ENCODE measurements at places on chromosomes 7 and 10.

GRCh38 chr10:70007116-70007820, 45.4 kb upstream of the MACROH2A2 start:
- ATAC-seq: no peak

GRCh38 chr7:74202841-74203556, 6.8 kb upstream of the LAT2 start:
- no peak for ATAC-seq

DNA sequence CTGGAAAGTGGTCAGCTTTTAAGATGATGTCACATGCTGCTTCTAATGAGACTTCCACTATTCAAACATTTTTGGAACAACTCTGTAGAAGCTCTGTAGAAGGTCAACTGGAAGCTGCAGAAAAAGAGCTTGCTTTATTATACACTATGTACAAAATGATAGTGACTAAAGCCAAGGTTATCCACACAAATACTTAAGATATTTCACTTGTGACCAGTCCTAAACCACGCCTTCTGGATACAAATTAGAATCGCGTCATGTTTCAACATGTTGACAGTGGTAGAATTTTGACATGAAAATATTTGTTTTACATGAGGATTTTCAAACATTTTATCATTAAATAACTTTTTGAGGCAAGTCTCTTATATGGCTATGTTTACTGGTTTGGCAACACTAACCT, 499.6 kb upstream of the PHF14 start:
- ATAC-seq: no peak

DNA sequence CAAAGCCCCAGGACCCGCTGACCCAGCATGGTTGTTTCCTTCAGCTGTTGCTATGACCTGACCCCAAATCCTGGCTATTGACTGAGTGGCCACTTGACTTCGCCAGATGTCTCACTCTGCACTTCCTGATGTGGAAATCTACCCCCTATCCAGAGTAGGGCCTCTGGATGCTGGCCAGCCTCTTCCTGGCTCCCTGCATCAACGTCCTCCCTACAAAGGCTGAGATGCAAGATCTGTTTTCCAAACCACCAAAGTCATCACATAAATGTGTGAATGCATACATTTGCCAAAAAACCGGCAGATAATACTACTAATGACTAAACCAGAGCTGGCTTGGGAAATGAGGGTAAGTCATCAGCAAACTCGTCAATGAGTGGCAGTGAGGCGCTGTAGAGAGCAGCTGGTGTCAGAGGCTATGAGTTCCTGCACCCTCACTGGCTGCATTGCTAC, 70.4 kb downstream of the PYROXD2 start:
- no peak for ATAC-seq

DNA sequence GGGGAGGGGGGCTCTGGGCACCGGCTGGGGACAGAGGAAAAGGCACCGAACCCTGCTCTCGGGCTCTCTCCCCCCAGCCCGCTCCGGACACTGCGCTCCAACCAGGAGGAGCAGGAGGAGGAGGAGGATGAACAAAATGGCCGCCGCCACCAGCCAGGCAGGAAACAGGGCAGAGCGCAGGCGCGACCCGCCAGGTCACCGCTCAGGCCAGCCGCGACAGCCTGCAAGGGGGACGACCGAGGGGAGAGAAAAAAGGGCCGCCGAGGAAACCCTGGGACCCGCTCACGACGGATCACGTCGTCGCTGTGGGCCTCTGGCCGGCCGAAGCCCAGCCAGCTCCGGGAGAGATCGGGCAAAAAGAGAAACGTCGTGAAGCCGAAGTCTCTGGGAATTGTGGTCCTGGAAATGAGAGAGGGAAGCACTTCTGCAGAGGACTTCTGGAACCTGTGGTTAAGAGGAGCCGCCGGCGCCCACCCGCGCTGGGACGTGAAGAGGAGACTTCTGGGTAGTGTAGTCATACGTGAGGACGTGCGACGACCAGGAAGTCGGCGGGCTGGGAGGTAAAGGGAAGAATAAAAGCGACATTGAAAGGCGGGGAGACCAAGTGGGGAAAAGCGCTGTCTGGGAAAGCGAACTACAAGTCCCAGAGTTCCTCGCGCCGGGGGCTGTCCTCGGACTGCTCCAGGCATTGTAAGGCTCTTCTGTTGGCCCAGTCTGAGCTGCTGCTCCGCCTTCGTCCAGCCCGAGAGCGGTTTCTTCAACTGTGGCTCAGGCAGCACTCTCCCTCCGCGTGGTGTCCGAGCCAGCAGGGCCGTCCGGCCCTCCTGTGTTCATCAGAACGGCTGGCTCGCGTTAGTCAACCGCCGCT, at the start of gene TIAL1:
TIAL1 (minus strand) TSS at position 428 of the 868 bp plus-strand sequence. CDS start 499 bp downstream, outside the sequence.
- ATAC-seq: peak; percentile 92

GRCh38 chr7:55350281-55350680, 14.9 kb upstream of the LANCL2 start:
- ATAC-seq: no peak

- no peak for ATAC-seq
Observed at GRCh38 chr7:96028729-96029128, 256.4 kb downstream of the DYNC1I1 start.

- ATAC-seq: peak; percentile 38
Observed at GRCh38 chr10:44913350-44914081, 2.4 kb downstream of the TMEM72 start.

GRCh38 chr10:132486539-132487121, 51.0 kb upstream of the INPP5A start:
- no peak for ATAC-seq

DNA sequence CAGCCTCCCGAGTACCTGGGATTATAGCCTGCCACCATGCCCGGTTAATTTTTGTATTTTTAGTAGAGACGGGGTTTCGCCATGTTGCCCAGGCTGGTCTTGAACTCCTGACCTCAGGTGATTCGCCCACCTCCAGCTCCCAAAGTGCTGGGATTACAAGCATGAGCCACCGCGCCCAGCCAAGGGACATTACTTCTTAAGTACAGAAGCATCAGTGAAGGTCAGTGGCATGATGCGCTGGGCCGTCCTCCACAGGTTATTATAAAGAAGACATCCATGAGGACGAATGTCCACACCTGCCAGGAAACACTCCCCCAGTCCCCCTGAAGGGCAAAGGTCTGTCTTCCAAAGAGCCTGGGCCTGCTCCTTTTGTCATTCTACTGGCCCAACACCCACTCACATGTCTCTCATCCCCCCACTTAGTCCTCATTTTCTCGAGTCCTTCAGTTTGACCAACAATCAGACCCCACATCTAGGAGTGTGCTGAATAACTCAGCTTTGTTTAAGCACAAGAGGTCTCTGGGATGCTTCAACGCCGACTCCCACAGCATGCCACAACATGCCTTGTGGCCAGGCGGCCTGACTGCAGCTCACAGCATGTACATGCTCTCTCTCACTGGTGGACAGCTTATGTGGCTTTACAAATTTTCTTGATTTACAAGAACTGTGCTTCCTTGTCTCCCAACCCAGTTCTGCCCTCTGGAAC, 73.0 kb downstream of the CTBP2 start:
- no peak for ATAC-seq

DNA sequence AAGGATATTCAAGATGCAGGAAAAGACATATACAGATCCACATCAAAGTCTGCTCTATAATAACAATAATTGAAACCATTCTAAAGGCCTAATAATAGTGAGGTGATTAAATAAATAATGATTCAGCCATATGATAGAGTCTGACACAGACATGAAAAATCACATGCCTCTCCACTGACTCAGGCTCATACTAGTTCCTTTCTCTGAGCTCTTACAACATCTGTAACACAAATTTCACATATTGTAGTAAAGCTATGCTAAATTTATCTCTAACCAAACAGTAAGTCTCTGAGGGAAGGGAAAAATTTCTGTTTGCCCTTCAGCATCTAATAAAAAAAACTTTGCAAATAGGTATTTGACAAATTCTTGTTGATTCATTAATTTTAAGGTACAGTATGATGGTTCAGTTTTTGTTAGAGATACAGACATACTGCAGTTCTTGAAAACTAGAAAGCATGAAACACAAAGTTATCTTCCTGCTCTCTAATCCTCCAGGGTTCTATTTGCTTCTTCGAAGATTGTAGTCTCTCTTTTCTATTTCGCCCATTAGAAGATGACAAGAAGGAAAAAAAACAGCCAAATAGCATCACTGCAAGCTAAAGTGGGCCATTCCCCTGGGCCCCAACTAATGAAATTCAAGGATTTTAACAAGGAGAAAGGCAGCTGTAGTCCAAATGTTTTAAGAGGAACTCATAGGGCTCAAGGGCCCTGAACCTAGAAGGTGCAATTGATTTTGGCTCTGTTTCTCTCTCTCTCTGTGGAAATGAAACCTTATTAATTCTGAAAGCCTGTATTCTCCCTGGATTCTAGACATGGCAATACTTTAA, 53.9 kb downstream of the CUBN start:
- ATAC-seq: peak; percentile 85

- ATAC-seq: no peak
Observed at GRCh38 chr10:44105696-44106095, 279.2 kb downstream of the CXCL12 start.

- peak; percentile 68 for ATAC-seq
Observed at GRCh38 chr10:75294518-75294865, 58.7 kb upstream of the COMTD1 start.

DNA sequence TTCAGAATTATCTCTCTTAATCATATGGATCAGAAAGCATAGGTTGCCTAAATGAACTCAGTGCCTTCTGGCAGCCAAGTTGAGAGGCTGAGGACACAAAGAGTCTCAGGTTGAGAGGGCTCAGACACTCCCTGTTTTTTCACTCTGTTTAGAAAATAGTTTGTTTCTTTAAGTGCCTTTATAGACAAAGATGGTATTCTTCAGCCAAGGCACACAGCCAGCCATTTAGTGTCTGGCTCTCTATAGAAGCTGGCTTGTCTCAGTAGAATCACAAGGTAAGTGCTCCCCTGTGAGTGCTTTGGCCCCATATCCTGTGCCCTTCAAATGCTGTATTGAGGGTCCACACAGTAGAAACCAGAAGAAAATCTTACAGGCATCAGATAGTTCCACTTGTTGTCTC, 3.6 kb downstream of the GPR158 start:
- no peak for ATAC-seq

DNA sequence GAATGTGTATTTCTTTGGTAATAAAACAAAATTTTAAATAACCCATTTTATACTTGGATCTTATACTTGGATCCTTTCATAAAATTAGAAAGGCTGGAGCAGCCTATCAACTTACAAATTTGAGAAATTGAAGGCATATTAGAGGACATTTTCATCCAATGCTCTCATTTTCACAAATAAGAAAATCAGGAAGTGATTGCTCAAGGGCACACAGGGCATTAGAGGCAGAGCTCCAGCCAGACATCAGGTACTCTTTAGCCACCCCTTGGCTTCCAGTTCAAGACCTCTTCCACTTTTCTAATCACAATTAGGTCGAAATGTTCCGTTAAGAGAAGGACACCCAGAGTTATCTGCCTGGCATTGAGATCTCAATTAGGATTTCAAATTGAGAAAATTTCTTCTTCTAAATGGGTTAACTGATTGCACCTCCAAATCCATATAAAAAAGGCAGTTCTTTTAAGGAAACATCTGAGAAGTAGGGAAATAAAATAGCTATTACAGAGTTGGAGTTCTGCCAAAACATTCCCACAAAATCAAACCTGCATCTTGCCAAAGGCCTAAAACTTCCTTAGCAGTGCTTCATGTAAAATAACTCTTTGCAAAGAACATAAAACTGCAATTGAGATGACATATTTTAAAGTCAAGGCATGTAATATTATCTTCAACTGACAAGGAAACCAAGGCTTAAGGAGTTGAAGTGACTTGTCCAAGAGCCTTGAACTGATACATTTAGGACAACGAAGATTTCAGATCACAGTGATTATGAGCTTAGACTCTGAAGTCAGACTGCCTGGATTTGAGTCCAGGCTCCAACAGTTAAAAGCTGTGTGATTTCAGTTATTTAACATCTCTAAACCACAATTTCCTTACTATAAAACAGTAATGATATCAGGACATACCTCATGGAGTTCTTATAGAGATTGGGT, 2.4 kb downstream of the ACTA2 start:
- ATAC-seq: no peak

- ATAC-seq: no peak
Observed at GRCh38 chr7:40587419-40587818, 452.6 kb downstream of the SUGCT start.

GRCh38 chr10:71266918-71267442, 52.1 kb upstream of the SLC29A3 start:
- no peak for ATAC-seq

DNA sequence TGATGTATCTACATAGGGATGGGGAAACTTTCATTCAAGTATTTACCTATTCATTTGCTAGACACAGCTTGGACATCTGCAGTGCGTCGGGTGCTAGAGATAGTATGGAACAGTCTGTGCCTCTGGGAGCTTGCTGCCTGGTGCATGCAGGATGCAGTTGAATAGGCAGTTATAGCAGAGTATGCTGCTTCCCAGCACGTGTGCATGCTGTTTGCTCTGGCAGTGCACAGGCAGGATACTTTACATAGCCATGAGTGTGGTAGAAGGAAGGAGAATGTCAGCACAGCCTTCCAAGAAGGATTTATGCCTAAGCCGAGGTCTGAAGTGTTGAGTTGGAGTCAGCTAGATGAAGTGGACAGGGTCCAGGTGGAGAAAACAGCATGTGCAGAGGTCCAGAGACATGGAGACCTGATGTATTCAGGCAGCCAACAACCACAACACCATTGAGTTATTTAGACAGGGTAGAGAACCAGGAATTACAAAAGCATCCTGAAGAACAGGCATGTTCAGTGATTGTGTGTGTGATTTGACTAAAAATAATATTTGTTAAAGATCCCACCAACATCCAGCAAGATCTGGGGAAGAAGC, 8.1 kb downstream of the MAP3K8 start:
- ATAC-seq: peak; percentile 42

- peak; percentile 99 for ATAC-seq
Observed at GRCh38 chr7:140517546-140518369, 38.5 kb upstream of the MKRN1 start.

GRCh38 chr7:20440472-20441105, 109.9 kb downstream of the ITGB8 start:
- no peak for ATAC-seq

GRCh38 chr7:31811650-31812461, 124.8 kb downstream of the PPP1R17 start:
- ATAC-seq: peak; percentile 88

DNA sequence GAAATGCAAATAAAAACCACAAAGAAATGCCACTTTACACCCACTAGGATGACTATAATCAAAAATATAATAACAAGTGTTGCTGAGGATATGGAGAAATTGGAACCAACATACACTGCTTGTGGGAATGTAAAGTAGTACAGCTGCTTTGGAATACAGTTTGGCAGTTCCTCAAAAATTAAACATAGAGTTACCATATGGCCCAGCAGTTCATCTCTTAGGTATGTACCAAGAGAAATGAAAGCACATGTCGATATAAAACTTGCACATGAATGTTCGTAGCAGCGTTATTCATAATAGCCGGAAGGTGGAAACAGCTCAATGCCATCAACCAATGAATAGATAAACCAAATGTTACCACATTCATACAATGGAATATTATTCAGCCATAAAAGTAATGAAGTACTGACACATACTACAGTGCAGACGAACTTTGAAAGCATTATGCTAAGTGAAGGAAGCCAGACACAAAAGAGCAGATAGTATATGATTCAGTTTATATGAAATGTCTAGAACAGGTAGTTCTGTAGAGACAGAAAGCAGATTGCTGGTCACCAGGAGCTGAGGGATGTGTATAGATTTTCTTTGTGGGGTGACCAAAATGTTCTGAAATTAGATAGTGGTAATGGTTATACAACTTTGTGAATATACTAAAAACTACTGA, 12.4 kb downstream of the BCAP29 start:
- no peak for ATAC-seq
